NB4 (cell line): ENCODE measurements at places on chromosomes 2 and 18.

DNA sequence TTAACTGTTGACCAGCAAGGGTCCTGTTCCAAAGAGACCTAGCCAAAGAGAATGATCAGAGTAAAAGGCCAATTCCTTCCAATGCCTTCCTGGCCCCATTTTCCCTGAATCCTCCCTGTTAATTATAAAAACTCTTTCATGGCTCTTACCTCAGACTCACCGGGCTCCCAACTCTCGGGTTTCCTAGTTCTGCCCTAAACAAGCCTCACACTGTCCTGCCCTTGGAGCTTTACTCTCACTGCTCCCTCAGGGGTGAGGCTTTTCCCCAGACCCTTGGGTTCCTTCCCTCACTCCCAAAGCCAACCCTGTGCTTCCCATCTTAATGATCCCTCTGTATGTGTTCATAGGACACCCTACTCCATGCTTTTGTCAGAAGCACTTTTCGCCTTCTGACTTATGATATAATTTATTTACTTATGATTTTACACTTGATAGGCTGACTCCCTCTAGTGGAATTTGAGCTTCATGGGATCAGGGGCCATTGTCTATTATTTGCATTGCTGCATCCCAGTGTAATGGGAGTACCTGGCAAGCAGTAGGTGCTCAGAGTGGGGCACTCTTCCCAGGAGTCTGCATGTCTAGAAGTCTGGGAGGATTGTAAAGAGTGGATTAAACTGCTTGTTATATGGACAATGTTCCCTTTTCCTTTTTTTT is 29.9 kb upstream of the ZNG1B start:
- DNase-seq, result peak; percentile 43

DNA sequence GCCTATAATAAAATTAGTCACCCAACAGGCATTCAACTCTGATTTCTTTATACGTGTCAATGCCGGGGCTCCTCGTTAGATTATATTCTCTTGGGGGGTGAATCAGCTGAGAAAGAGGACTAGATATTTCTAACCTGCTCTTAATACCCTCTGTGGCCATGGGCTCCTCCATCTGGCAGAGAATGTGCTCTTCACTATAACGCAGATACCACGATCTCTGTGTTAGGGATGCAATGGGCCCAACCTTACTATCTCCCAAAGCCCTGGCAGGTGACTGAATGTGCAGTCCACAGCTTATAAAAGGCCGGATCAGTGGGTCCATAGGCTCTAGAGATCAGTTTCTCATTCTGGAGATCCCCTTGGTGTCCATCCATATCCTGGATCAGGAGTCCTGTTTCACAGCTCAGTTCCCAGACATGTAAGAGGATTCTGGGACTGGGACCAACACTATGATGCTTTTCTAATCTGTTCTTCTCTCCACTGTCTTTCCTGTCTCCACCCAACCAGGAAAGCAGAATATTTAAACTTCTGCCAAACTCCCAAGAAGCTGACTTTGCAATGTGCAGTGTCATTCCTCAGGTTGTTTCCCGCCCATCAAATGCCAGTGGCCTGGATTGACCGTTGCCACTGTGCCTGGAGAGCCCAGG is 71.4 kb upstream of the CELF4 start:
- no peak for DNase-seq

DNA sequence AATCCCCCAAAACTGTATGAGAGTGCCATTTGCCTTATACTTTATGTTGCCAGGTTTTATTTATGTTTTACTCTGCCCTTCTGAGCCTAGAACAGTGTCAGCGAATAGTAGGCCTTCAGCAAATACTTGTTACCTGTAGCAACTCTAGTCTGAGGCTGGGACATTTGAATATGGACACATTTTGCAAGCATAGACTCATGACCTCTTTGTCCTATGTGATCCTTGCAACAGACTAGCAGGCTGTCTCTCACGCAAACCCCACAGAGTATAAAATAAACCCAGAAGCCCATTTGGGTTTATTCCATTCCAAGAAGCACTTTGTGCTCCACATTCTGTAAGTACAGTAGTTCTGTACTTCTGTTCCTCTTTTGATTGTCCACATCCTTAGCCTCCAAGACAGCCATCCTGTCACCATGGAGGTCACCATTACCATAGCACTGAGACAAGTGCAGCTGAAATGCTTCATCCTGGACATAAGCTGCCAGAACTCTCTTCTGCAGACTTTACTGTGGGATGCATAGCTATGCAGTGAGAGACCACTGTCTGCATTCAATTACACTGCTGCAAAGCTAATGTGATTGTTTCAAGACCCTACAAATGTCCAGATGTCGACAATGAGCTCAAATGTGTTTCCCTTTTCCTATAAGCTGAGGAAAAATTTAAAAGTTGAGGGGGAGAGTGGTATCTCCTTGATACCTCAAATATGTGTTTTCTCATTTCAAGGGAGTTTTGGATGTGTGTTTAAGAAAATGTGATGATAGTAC is 425.7 kb downstream of the PID1 start:
- no peak for DNase-seq

GRCh38 chr18:58896734-58897508 is 32.2 kb downstream of the ZNF532 start:
- no peak for DNase-seq

GRCh38 chr2:16126517-16127275 is 186.3 kb downstream of the MYCN start:
- no peak for DNase-seq

DNA sequence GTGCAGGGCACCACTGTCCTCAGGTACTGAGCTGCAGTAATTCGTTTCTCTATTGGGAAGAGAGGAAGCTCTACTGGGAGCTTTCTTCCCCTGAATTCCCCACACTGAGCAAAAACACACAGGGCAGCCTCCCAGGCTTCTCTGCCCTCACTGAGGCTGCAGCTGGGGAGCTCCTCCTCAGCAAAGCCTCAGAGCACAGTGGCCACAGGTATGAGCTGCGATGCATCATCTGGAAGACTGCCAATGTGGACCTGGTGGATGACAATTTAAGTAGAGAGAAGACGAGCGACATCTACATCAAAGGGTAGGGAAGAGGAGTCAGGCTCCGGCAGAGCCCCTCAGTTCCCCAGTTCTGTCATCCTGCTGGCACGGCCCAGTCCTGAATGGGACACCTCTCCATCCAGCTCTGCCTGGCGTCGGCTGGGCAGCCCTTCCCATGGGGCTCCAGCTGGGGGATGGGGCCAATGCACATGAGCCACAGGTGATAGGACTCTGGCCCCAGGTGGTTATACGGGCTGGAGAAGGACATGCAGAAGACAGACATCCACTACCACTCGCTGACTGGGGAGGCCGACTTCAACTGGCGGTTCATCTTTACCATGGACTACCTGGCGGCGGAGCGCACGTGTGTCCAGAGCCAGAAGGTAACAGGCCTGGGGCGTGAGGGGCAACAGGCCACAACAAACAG is 37.6 kb downstream of the LMAN2L start:
- DNase-seq, result no peak

DNA sequence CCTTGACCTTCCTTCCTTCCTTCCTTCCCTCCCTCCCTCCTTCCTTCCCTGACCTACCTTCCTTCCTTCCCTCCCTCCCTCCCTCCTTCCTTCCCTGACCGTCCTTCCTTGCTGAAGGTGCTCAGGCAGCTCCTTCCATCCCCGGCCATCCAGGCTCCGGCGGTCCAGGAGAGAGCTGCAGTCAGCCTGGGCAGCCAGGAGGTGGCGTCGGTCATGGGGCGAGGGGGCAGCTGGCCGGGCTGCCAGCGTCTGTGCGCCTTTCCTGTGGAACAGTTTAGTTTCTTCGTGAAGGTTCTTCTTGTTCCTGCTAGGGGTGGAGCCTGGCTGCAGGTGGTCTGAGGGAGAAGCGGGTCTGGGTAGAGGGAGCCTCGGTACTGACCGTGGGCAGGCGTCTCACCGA is 15.7 kb downstream of the GPR35 start:
- DNase-seq, result peak; percentile 52

DNA sequence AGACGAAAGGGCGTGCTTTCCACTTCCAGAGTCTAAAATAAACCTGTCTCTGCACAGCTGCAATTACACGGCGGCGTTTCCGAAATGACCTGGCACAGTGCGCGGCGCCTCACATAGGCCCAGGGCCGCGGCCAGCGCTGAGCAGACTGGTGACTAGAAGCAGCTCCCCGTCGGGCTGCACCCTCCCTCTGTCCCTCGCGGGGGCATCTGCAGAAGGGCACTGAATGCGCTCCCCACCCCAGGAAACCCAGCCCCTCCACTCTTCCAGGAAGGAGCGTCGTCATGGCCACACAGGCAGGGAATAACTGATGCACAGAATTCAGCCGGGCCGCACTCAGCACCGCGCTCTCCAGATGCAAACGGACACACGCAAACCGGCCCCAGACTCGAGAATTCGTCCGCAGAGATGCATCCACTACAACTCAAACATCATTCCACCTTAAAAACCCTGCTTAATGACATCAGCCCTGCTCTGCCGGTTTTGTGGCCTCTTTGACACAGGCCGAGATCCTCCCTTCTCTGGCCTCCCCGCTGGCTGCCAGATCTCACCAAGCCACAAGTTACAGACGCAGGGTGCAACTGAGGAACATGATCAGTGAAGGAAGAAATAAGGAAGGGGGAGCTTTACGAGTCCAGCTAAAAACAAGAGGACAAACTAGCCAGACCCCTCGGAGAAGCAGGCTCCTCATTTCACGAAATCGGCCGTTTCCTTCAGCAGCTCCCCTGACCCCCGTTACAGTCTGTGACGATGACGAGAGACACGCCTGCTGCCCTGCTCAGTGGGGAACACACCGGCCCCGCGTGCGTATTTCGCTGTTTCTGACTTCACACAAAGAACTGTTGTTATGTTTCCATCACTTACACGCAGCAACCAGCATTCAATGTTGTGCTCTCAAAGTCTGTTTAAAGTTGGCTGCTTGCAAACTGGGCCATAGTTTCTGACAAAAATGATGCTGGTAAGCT is 40.2 kb downstream of the MBP start:
- no peak for DNase-seq

DNA sequence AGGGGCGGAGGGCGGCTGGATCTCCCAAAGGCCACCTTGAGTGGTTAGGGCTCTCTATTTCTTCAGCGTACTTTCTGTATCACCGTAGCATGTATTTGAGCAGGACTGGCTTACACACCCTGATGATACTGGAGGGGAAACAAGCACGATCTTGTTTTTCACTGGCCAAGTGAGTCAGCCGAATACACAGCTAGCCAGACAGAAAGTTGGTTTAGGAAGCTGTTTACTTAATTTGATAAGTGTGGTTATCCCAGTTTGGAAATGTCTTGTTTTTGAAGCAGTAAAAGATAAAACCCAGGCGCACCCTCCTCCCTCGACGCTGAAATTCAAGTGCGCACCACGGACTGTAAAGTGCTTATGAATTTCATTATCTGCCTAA is 582 bp downstream of the RIOK3 start:
- DNase-seq, result peak; percentile 46
